Fibroblast of villous mesenchyme (primary cell): ENCODE measurements at places on chromosomes 3 and 15. TPM values are rescaled to one million over a fixed set of nuclear protein-coding genes. Genes with fewer than 3 reads are reported as not detected.

GRCh38 chr3:188133646-188134045 lies 20.3 kb upstream of the LPP start:
- peak; percentile 39 for DNase-seq

- DNase-seq, result no peak
Measured at GRCh38 chr15:65902373-65902772, 33.1 kb downstream of the RAB11A start.

GRCh38 chr3:195160908-195161434 lies 110.0 kb downstream of the XXYLT1 start:
- no peak for DNase-seq

PLSCR4 gene
- total RNA-seq, result 13.5 and 22.9 TPM in 2 replicates

- no peak for DNase-seq
Measured at GRCh38 chr3:18770800-18771199, 345.7 kb upstream of the SATB1 start.

TMCO5A gene
- total RNA-seq, result not detected in 2 replicates

TRPM1 gene
- total RNA-seq, result under 0.01 TPM in 1 of 2 replicates, not detected in the other

DUOX2 gene
- not detected in 2 replicates for total RNA-seq

GRCh38 chr3:64909011-64909410 lies 221.2 kb upstream of the ADAMTS9 start:
- DNase-seq, result no peak
